ENCODE measurements at places on chromosomes 4 and X.
A peak's percentile ranks its signal among the peaks of the same experiment; 100 is the strongest.

DNA sequence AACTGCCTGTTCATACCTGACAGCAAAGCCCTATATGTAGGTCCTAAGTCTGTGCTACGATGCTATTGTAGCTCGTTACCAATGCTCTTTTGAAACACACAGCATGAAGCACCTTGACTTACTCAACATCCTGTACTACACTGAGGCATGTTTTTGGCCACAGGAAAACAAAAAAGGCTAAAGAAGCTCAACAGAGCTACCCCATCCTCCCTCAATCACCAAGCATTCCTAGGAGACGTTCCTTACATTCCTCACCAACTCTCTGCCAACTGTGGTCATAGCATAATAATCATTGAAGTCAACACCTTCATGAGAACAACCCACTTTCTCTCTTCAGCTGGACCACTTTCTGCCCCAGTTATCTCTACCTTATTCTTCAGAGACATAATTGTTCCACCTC is 73.7 kb upstream of the SLC25A43 start:
- DNase-seq, result no peak

DNA sequence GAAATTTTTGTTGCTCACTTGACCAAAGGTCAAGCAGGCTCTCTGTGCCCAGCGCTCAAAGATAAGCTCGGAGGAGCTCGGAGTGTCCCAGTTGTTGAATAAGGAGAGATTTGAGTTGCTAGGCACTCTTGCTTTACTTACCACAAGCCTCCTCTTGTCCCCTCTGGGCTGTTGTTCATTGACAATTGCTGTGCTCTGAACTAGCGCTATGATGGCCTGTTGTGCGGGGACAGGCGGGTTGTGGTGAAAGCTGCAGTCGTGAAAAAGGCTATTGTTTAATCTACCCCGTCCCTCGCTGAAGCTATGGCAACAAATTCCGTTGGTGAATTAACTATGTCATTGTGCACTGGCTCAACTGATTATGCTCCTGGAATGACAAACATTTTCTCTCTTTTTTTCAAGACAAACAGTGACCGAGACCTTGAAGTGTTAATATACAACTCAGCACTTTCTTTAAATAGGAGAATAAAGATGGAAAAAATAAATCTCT is 21.0 kb upstream of the POLA1 start:
- DNase-seq, result peak; percentile 2

GRCh38 chr4:76016393-76016792 is 6.9 kb downstream of the CXCL10 start:
- no peak for DNase-seq

DNA sequence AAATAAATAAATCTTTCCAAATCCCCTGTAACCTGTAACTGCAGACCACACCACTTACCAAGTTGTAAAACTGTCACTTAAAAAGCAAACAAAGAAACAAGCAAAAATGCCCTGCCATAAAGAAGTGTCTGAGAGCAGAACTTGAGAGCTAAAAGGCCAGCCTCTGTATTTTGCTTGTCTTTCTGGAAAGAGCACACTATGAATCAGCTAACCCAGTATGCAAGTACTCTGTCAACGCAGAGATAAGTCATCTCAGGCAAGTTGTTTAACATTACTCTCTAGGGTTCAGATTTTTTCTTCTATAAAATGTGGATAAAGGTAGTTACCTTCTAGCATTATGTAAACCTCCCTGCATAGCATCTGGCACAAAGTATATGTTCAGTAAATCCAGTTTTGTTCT is 134.8 kb downstream of the HS3ST1 start:
- DNase-seq, result no peak

GRCh38 chrX:132266583-132267355 is 47.5 kb upstream of the RAP2C start:
- DNase-seq, result no peak

- DNase-seq, result no peak
These were observed 712 bp downstream of the STX18 start for GRCh38 chr4:4541040-4541631.

DNA sequence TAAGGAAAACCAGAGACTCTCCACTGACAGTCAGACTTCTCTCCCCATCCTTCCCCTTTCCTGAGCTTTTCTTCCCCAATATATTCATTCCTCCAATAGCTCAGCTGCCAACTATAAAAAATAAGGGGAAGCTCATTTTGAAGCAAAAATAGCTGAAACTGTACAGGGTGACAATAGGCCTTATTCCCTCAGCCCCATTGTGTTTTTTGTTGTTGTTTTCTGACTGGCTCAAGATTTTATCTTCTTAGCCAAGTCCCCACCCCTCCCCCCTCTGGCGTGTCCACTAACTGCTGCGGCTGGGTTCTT is 26.2 kb downstream of the PRPS1 start:
- DNase-seq, result no peak

DNA sequence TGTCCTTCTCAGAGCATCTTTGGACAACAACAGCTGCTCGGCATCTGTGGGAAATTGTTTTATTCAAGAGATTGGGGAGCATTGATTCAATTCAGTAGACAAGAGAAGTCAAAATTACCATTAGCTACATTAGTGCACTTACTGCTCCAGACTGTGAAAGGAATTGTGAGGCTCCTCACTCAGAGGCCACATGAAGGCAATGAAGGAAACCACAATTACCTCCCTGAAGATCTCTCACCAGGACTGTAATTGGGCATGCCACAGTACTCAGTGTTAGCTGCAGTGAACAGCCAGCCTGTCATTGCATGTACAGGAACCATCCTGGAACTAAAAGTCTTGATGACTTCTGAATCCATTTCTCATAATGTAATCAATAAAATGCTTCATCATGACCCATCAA is 144.8 kb downstream of the PPA2 start:
- no peak for DNase-seq

DNA sequence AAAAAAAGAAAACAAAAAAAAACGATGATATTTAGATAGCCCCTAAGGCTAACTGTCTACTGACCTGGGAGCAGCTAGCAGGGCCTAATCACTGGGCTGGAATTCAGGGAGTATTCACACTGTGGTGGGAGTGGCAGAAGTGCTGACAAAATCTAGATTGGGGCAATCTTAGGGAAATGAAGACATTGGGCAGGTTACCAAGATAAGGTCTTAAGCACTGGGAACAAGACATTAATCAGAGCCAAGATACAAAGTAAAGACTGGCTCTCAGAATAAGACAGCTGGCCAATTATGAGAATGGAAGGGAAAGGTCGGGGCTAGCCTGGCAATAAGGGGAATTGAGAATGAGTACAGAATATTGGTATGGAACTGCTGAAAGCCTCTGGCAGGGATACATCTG is 100.2 kb upstream of the GRIA3 start:
- no peak for DNase-seq

GRCh38 chrX:40199704-40200103 is 101.9 kb upstream of the BCOR start:
- DNase-seq, result no peak

- no peak for DNase-seq
These were observed 179.6 kb upstream of the RBPJ start for GRCh38 chr4:26141051-26141721.

Measured in anterior cingulate cortex (tissue), 58 donors.